Smooth muscle cell of trachea (primary cell): ENCODE measurements at places on chromosomes 4 and X. TPM values are rescaled to one million over a fixed set of nuclear protein-coding genes. Genes with fewer than 3 reads are reported as not detected.

The PRAF2 gene
- 14.6 and 15.3 TPM in 2 replicates for total RNA-seq

The NUDT11 gene
- 10.3 and 11.2 TPM in 2 replicates for total RNA-seq

The NOX1 gene
- under 0.01 TPM in 1 of 2 replicates, not detected in the other for total RNA-seq

The DUSP9 gene
- total RNA-seq = under 0.01 TPM in 1 of 2 replicates, not detected in the other

The DMRTC1B gene
- total RNA-seq = not detected in 2 replicates

The BEX1 gene
- total RNA-seq = 0.15 and 0.17 TPM in 2 replicates

The HGFAC gene
- total RNA-seq = 0.66 TPM in 1 of 2 replicates, not detected in the other

The LRRC66 gene
- total RNA-seq = 0.83 and 1.5 TPM in 2 replicates
